ENCODE measurements at places on chromosomes 2 and 18.

- DNase-seq: no peak
These were observed 5.4 kb downstream of the MPPE1 start for GRCh38 chr18:11902522-11903292.

GRCh38 chr2:222413295-222413911 lies 10.9 kb upstream of the SGPP2 start:
- DNase-seq: no peak

- DNase-seq: no peak
These were observed 71.9 kb downstream of the ACVR2A start for GRCh38 chr2:147916723-147917122.

GRCh38 chr2:167424221-167424620 lies 535.9 kb downstream of the XIRP2 start:
- DNase-seq: no peak

GRCh38 chr18:26711756-26712155 lies 153.8 kb downstream of the AQP4 start:
- no peak for DNase-seq

GRCh38 chr2:235170536-235171521 lies 219.0 kb downstream of the SH3BP4 start:
- no peak for DNase-seq

- DNase-seq: no peak
These were observed 50.2 kb upstream of the MRPL33 start for GRCh38 chr2:27721335-27721734.

All from T-cell (primary cell).